Fibroblast of villous mesenchyme (primary cell): ENCODE measurements at places on chromosomes 4 and X. TPM values are rescaled to one million over a fixed set of nuclear protein-coding genes. Genes with fewer than 3 reads are reported as not detected.

DNA sequence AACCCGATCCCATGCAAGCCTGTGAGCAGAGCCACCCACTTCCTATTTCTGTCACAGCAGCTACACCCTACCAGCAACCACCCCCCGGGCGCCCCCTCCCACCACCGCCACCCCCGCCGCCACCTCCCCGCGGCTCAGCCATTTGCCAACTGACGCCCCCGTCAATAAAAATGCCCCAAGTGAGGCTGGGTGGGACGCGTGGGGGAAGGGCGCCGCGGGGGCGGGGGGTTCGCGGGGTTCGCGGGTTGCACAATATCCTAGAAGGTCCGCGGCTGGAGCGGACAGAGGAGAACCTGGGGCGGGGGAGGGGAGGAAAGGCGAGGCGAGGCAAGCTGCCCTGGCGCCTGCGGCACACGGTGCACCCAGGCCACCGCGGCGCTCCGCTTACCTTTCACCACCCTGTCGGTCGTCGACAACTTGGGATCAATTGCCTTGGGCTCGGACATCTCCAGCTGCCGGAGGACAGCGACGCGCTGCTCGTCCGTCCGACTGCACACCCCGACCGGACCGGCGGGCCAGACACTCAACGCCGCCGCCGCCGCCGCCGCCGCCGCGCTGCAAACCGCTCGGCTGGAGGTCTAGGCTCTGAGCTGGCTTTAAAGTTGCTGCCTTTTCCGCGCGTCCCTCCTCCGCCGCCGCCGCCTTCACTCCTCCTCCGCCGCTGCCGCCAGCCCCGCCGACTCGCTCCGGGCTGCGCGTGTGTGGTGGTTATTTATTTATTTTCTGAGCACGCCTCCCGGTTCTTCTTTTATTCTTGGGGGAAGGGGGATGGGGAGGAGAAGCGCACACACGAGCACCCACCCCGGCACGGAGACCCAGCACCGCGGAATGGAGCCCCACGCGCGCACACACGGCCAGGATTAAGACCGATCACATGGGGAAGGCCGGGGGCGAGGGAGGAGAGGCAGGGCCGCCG, 717 bp downstream of the PPP3CA start:
- DNase-seq = peak; percentile 74

MAP3K15 gene
- total RNA-seq = under 0.01 TPM in 1 of 2 replicates, not detected in the other

GRCh38 chr4:5906191-5906590, 13.3 kb upstream of the CRMP1 start:
- no peak for DNase-seq

GRCh38 chr4:92885632-92886031, 581.9 kb downstream of the GRID2 start:
- DNase-seq = no peak

UGT2B7 gene
- total RNA-seq = not detected in 2 replicates
